ENCODE measurements at places on chromosomes 11 and 22.

GRCh38 chr11:45844822-45845578 is 2.3 kb upstream of the CRY2 start:
- no peak for DNase-seq

GRCh38 chr22:22916215-22916951 is 28.8 kb downstream of the IGLL5 start:
- DNase-seq: no peak

DNA sequence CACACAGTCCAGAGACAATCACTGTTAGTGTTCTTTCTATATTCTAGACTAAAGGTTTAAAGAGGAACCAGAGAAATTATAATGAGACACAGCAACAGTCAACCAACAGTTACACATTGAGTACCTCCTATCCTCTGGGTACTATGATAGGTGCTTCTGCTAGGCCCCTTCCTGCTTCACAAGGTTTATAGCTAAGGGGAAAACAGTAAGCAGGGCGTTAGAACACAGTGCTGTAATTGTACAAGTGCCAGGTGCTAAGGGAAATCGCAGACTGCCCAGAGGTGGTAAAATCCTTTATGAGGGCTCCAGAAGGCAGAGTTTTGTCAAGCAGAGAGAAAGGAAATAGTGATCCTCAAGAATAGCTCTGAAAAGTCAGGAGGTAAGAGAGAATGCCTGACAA is 297.2 kb upstream of the FAT3 start:
- no peak for DNase-seq

GRCh38 chr22:33756508-33756949 is 163.7 kb downstream of the LARGE1 start:
- DNase-seq: no peak

DNA sequence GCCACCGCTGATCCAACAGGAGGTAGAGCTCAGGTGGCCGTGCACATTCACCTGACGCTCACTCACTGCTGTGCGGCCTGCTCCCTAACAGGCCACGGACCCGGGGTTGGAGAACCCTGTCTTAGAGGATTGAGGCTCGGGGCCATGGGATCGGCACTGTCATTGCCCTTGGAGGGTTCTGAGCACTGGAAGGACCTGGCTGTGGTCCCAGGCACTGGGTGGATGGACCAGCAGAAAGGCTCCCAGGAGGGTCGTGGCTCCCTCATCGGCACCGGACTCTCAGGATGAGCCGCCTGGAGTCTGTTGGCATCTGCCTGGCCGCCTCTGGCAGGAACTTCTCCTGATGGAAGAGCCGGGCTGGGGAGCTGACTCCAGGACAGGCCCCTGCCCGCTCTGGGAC is 6.5 kb downstream of the KCNQ1 start:
- DNase-seq: no peak

DNA sequence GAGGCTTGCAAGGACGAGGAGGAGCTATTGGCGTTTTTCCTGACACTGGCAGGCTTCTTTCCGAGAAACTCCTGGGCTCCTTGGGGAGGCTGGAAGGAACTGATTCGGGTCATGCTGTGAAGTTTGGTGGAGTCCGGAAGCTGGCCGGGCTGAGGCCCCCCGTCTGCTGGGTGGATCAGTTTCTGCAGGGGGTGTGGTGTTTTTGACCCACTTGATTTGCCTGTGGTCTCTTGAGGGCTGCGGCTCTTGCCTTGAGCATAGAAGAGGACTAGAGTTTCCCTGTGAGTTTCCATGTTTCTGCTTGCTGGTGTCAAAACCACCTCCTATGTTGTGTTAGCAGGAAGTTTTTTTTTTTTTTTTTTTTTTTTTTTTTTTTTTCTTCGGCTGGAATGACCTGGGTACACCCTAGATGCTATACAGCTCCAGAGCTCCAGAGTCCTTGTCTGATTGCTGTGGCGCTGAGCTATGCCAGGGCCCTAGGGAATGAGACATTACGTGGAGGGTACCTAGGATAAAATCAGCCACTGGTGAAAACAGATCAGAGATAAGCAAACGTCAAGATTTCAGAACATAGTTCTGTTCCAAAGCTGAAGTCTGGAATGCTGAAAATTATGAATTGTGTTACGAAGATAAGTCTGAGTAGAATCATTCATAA is 728 bp downstream of the TBC1D22A start:
- DNase-seq: no peak

GRCh38 chr11:78841456-78842060 is 266.9 kb upstream of the NARS2 start:
- no peak for DNase-seq

DNA sequence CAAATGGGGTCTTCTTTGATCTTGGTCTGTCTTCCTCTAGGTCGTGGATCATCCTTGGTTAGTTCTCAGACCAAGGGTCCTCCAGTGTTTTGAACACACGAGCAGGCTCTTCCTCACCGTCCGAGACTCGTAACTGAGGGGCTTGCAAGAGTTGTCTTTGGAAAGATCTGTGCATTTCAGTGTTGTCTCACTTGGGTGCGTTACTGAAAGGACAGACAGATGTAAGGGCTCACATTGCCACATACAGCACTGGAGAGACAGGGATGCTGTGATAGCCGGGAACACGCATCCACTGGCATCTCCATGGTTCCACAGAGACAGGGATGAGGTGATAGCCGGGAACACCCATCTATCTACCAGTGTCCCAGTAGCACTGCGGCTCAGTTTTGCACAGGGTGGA is 15.7 kb downstream of the GLB1L2 start:
- DNase-seq: no peak

DNA sequence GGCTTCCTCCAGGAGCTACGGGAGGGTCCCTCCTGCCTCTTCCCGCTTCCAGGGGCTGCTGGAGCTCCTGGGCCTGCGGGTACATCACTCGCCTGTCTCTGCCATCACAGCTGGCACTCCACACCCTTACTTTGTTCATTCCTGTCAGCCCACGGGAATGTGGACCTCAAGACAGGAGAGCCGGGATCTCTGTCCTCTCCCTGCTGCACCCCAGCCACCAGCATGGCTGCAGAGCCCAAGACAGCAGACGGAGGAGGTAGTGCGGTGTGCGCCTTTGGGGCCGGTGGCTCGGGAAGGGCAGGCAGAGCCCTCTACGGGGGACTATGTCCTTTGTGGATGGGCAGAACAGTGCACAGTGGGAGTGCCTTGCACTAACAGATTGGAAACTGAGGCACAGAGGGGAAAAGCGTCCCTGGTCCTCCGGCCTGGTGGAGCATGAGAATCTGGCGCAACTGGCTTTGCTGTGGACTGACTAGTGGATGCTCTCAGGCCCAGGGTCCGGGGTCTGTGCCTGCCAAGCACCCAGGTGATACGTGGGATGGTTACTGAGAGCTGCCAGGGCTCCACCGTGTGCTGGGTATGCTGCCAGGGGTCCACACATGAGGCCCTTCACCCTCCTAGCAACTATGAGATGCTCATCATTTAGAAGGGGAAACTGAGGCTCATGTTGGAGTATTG is 47.3 kb downstream of the IGF2 start:
- DNase-seq: no peak

- DNase-seq: no peak
Observed at GRCh38 chr22:44211256-44211945, 30.7 kb downstream of the PARVG start.

DNA sequence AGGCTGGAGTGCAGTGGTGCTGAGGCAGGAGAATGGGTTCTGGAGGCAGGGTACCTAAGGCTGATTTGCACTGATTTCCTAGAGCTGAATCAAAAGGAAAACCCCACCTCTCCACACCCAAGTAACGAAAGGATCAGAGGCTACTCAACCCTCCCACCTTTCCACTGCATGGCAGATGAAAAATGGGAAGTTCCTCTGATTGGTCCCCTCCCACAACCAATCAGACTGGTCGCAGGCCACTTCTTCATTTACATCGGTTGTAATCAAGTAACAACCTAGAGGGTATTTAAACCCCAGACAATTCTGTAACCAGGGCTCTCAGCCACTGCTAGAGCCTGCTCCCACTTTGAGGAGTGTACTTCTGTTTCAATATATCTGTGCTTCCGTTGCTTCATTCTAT is 18.6 kb upstream of the PARVB start:
- DNase-seq: no peak

- DNase-seq: no peak
Observed at GRCh38 chr11:12243911-12244550, 133.3 kb upstream of the PARVA start.

GRCh38 chr11:45092901-45093760 is 53.3 kb upstream of the PRDM11 start:
- DNase-seq: no peak

- DNase-seq: no peak
Observed at GRCh38 chr11:93904716-93905115, 54.3 kb upstream of the VSTM5 start.

Data from amniotic stem cell (primary cell).